ENCODE measurements at places on chromosomes 13 and 19.

DNA sequence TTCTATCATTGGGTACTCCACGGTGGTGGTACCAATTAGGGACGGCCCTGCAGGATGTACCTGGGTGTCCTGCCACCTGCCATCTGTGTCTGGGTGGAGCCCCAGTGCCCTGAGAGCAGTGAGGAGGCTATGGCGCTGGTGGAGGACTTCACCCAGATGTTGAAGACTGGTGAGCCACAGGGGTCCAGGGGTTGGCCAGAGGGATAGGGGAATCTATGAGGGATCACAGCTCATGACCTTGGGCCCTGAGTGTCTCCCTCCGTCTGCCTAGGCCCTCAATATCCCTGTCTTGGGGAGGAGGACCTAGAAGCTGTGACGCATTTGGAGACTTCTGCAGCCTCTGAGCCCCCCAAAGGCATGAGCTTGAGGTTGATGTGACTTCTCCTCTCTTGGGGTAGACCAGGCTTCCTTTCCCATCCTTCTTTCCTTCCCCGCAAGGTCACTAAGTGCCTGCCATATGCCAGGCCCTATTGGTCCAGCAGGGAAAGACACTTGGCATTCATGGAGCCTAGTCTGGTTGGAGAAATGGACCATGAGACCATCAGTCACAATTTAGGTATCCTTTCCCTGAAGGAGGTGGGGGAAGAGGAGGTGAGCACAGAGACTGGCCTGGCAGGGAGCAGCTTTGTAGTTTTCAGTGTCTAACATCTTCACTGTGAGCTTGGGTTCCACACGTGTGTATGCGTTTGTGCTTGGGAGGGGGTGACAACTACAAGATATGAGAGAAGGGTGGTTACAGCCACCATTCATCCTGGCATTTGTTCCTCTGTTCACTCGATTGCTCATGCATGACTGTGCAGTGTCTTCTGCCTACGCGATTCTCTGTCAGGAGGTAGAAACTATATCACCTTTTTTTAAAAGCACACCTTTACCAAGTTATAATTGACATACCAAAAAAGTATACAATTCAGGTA is 5.1 kb upstream of the MZF1 start:
- DNase-seq = no peak

GRCh38 chr13:48626077-48626449 is 27.7 kb upstream of the CYSLTR2 start:
- DNase-seq = peak; percentile 76

DNA sequence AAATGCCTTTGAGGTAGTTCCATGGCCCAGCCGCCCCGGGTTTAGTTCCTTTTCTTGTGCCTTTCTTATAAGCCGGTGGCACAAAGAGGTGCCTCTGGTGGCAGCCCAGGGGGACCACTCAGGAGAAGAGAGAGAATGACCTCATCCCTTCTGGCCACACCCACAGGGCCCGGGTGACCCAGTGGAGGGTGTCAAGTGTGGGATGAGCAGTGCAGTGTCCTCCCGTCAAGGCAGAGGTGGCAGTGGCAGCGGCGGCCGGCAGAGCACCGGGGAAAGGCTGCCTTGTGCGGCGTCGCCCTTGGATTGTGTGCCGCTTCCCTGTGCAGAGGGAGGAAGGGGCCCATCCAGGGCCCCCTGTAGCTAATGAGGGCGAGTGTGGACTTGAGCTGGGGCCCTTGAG is 47.9 kb downstream of the KDM4B start:
- DNase-seq = no peak

DNA sequence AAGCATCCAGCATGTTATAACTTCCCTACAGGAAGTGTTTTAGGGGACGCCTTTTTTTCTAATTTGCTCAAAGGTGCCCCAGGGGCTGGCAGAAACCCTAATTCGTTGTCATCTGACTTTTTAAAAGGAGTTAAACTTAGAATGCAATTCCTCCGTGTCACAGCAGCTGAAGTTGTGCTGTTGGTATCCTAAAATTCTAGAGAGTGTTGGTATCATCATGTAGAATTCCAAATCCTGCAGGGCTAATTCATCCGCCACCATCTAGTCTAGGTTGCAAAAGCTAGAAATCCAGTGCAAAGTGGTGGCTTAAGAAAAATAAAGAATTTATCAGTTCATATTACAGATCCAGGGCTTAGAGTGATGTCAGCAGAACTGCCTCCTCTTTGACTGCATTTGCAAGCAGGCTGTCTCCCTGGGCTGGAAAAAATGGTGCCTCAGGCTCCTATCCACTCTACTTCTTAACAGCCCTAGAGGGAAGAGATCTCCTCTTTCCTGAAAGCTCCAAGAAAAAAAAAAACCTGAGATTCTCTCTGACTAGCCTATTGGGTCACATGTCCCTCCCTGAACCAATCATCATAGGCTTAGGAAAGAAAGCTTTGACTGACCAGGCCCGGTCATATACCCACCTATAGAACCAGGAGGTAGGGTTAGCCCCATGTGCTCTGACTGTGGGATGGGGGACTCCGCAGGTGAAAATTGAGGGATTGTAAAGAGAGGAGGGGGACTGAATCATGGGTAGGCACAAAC is 73.0 kb downstream of the MAP4K1 start:
- no peak for DNase-seq

DNA sequence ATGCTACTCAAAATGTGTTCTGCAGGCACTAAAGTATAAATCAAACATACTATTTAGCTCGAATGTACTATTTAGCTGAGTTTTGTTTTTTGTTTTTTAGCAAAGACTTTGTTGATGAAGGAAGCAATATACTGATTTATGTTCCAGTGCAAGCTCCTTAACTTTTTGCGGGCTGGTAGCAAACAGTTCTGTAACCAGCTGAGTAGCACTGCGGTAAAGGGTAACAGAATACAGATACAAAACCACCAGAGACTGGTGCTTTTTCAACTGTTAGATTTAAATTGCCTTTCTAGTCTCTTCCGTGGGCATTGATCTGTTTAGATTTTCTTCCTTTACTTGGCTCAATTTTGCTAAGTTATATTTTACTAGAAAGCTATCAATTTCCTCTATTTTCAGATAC is 39.0 kb upstream of the KPNA3 start:
- no peak for DNase-seq

DNA sequence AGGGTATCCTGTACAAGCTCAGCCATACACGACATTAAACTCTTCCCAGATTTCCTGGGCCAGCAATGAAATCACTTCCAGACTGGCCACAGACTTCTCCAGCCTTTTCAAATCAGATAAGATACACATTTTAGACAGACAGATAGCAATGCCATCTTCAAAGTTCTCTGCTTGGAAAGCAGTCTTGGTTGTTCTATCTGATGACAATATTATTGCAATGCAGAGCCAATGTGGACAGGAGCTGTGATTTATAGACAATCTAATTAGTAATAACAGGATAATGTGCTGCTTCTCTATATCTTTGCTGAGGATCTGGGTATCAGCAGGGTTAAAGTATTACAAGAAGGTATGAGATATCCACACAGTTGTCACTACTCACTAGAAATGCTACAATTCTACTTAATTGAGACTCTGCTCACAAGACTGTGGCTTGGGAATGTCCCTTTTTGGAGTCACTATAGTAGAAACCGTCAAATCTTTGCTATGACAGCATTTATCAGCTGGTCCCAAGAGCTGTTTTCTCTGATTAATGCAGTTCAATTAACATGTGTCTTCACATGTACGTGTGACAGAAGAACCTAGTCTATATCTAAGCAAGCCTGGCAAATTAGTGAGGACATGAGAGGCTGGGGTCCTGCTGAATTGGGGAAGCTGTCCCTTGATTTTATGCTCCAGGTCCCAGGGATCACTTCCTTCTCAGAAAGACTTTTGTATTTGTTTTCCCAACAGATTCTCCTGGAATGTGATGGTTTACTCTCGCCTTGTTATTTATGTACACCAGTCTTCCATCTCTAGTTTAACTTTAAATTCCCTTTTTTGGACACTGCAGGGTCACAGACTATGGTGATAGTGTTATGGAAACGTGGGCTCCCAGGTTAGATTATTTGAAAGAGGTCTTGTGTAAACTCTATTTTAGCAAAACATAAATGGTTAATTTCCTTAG is 68.8 kb downstream of the COL4A1 start:
- no peak for DNase-seq

DNA sequence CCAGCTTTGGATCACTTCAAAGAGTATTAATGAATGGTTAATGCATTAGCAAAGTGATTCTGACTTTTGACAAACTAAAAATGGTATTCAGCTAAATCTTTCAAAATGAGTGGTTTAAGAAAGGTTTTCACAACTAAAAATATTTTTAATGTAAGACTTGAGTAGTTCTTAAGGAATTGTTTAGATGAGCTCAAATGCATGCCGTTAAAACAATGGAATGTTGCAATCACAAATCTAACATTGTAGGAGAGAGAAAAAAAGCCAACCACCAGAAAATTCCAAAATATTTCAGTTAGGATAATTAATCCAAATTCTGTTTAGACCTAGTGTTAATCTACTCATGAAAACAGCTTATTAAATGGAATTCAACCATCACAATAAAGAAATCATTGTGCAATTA is 1044.8 kb upstream of the SLC10A2 start:
- DNase-seq = no peak

DNA sequence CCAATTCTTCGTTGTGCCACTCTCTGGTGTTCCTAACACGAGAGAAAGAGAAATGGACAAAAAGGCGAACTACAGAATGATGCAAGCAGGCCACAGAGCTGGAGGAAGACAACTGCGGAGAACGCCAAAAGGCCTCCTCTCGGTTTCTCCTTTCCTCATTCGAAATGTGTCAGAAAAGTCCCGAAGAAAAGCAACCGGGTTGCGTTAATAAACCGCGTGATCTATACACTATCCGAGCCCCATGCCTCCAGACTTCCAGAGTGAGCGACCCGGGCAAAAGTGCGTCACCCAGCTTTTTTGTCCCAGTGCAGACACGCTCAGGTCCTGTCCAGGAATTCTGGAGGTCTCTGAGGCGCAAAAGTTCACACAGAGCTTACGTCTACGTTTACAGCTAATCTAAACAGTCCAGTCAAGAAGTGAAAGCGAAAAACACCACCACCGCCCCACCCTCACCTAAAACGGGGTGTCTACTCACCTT is 413 bp downstream of the N4BP2L2 start:
- DNase-seq = peak; percentile 85

GRCh38 chr13:93549326-93550005 is 322.9 kb downstream of the GPC6 start:
- DNase-seq = no peak

DNA sequence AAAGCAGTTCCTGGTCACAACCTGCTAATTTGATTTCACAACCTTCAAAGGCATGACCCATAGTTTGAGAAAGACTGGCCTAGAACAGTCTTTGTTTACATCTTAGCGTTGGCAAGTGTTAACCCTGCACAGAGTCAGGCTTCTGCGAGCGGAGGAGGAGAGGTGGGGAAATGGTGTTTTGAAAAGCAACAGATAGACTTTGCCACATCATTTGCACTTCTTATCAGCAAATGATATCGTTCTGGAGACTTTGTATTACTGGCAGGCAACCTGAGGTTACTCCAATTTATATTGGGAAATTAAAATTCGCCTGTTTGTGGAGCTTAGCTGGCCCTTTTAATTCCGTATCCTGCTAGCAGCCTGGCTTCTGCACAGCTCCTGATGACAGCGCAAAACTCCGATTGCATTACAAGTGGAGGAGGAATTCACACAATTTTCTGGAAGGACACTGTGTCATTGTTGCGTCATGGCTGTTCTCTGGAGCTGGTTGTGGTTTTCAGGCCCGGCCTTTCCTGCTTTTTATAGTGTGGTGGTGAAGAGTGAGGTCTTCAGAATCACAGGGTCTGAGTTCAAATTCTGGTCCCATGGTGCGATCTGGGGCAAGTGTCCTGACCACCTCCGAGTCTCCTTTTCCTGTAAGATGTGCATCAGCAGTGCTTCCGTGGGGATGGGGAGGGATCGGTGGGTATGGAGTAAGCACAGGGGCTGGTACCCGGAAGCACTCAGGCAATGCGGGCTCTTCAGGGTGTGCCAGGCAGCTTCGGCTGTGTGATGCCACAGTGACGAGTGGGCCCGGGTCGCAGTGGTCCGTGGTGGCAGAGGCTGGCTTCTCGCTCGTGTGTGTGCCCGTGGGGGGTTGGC is 49.1 kb upstream of the EHD2 start:
- DNase-seq = peak; percentile 95

GRCh38 chr13:44278166-44278565 is 95.5 kb upstream of the SERP2 start:
- DNase-seq = no peak

- DNase-seq = no peak
These were observed 8.5 kb downstream of the POU2F2 start for GRCh38 chr19:42123765-42124164.

DNA sequence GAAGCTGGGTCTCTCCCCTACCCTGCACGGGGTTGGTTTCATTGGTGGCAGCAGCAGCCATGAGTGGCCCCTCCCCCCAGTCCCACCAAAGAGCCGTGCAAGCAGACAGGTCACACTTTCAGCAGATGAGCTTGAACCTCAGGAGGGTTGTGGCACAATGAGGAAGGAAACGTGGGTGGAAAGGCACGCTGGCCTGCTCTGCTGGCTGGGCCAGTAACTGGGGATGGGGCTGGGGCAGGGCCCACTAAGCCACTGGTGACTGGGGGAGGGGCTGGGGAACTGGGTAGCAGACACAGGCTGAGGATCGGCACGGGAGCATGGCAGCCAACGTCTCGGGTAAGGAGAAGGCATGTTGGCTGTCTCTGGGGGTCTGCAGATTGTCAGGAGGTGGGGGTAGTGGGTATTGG is at the start of gene P2RY11:
Gene P2RY11, plus strand, starts transcription at position 289 of the 407 bp plus-strand sequence. Its CDS starts 29 bp downstream, at position 318.
- DNase-seq = peak; percentile 94

- DNase-seq = peak; percentile 33
These were observed 165.5 kb upstream of the KLF12 start for GRCh38 chr13:74299721-74300120.

DNA sequence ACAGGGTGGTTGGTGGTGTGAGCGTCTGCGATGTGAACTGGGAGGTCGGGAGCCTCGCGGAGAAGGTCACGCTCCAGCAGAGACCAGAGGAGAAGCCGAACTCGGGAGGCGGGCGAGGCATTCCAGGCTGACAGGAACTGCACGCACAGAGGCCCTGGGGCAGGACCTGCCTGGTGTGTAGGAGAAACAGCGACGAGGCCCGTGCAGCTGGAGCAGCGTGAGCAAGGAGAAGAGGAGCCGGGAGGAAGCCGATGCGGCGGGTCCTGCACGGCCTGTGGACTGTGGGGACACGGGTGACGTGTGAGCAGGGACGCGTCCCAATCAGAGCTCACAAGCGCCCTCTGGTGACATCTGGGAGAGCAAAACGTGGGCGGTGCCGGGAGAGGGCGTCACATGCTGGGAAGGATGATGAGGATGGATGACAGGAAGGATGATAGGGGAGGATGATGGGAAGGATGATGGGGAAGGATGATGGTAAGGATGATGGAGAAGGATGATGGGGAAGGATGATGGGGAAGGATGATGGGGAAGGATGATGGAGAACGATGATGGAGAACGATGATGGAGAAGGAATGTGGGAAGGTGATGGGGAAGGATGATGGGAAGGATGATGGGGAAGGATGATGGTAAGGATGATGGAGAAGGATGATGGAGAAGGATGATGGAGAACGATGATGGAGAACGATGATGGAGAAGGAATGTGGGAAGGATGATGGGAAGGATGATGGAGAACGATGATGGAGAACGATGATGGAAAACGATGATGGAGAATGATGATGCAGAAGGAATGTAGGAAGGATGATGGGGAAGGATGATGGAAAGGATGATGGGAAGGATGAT is 16.1 kb upstream of the MADCAM1 start:
- peak; percentile 10 for DNase-seq
